ENCODE measurements at places on chromosomes 3 and 15. TPM values are rescaled to one million over a fixed set of nuclear protein-coding genes. Genes with fewer than 3 reads are reported as not detected.

RTP1 gene
- total RNA-seq, result not detected

UPK1B gene
- total RNA-seq, result not detected

STAB1 gene
- 0.07 TPM for total RNA-seq

SLC28A1 gene
- not detected for total RNA-seq

XYLB gene
- total RNA-seq, result 11.6 TPM

GRCh38 chr3:57331078-57331610, 38.7 kb upstream of the ASB14 start:
- H3K4me1 ChIP-seq, result no peaks in the 10 kb centered on the region
- no peaks in the 10 kb centered on the region for H3K36me3 ChIP-seq
- H3K4me3 ChIP-seq, result no peak overlapping the region
- peaks cover 11% of the 10 kb centered on the region for H3K27me3 ChIP-seq

- H3K27me3 ChIP-seq, result peaks cover 14% of the 10 kb centered on the region
- peak overlapping the region; percentile 48 for H3K27ac ChIP-seq
- peak overlapping the region; percentile 61 for H3K4me3 ChIP-seq
- peaks cover 3% of the 10 kb centered on the region for H3K36me3 ChIP-seq
- peak; percentile 61 for DNase-seq
- peaks cover 27% of the 10 kb centered on the region for H3K4me1 ChIP-seq
Measured at GRCh38 chr15:99564221-99565048, 1.3 kb upstream of the MEF2A start.

DNA sequence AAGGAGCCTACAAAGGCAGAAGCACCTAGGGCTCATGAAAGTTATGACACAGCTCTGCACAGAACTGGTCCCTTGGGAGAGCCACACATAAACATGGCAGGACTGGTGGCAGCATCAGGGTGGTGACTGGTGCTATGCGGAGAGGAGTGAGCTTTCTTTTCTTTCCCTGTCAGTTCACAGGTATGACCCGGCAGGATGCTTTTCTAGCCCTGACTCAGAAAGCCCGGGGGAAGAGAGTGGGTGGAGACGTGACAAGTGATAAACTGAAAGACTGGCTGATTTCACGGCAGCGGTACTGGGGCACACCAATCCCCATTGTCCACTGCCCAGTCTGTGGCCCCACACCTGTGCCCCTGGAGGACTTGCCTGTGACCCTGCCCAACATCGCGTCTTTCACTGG, 103.0 kb downstream of the LARS2 start:
- H3K27me3 ChIP-seq, result no peaks in the 10 kb centered on the region
- H3K4me1 ChIP-seq, result peaks cover 4% of the 10 kb centered on the region
- no peak overlapping the region for H3K4me3 ChIP-seq
- no peak for DNase-seq
- peaks cover 29% of the 10 kb centered on the region for H3K36me3 ChIP-seq

DNA sequence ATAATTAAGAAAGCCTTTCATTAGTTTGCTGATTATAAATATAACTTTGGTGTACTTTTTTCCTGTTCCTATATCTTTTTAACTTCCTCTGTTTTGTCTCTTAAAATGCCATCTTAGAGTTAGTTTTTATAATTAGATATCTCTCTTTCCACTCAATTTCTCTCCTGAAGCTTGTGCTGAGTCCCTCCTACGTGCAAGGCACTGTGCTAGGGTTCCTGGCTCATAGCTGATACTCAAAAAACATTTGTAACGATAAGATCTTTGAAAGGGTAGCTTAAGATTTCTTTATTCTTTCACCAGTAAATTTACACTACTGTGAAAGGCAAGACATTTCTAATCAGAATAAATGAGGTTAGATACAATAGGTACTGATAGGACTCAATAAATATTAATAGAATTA, 358.8 kb downstream of the MECOM start:
- no peak for DNase-seq
- no peaks in the 10 kb centered on the region for H3K36me3 ChIP-seq
- H3K27me3 ChIP-seq, result peaks cover 1% of the 10 kb centered on the region
- H3K4me3 ChIP-seq, result no peak overlapping the region
- no peaks in the 10 kb centered on the region for H3K4me1 ChIP-seq
